Activated naive CD4-positive, alpha-beta T cell treated with Interleukin-2 at 50 U/mL for 16 hours (primary cell): ENCODE measurements at places on chromosomes 2 and 18.

DNA sequence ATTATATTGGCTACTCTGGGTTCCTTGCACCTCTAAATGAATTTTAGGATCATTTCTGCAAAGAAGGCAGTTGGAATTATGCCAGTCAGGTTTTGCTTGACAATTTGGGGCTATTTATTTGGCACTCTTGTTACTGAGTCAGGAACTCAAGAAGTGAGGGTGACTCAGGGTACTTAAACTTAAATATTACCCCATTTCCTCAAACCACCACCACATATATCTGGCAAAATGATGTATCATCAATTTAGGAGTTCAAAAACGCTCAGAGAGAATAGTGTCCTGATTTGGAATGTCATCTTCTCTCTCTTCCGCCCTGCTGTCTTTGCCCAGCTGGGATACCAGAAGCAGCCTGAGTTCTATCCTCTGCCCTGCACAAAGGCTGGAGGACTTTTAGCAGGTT lies 2.4 kb upstream of the THNSL2 start:
- DNase-seq, result no peak

- DNase-seq, result peak; percentile 13
Measured at GRCh38 chr2:219060821-219061791, at the start of gene IHH. IHH (minus strand) TSS chr2:219060921; CDS start chr2:219060467, 454 bp downstream.

DNA sequence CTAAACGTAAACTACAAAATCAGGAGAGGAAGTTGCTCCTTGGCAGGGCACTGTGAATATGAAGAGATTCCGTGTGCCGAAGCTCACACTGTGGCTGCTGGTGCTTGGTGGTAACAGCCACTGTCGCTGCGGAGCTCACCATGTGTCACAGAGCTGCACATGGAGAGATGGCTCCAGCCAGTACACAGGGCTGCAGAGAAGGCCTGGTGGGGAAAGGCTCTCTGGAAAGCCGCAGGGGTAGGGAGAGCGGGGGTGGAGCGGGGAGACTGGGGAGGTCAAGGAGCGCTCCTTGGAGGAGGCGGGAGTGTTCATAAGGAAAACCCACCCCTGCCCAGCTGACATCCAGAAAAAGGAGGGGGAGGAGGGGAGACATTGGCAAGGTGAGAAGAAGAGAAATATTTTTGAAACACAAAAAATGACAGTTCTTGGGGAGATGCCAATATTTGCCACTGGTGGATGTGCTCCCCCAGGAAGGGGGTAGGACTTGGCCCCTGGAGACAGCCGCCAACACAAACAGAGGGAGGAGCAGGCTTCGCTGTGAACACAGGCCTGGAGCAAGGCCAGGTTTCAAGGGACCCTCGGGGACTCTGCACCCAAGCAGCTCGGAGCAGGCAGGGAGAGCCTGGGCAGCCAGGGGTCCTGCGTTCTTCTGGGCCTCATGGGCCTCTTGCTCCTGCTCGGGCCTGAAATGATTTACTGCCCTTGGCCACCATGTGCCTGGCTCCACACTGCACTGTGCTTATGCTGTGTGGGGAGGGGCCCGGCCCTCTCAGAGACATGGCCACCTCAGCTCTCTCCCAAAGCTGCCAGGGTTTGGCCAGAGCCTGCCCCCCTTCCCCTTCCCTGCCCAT lies 102.6 kb upstream of the GLI2 start:
- no peak for DNase-seq

DNA sequence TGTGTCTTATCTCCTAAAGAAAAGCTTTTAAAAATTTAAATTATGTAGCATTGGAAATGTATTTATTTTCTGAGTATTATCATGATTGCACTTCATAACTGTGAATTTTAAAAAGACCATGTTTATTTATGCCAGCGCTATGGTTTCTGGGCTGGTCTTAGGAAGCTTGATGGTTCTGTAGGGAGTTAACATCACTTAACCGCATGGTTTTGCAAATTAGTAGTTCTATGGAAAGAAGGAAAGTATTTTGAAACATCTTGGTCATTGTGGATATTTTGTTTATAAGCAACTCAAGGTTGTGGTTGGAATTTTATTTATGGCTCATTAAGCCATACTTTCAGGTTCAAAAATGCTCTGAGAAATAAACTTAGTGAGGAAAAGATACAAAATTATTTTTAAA lies 549.4 kb downstream of the STK39 start:
- no peak for DNase-seq

GRCh38 chr18:78496079-78496478 lies 483.5 kb upstream of the SALL3 start:
- no peak for DNase-seq

DNA sequence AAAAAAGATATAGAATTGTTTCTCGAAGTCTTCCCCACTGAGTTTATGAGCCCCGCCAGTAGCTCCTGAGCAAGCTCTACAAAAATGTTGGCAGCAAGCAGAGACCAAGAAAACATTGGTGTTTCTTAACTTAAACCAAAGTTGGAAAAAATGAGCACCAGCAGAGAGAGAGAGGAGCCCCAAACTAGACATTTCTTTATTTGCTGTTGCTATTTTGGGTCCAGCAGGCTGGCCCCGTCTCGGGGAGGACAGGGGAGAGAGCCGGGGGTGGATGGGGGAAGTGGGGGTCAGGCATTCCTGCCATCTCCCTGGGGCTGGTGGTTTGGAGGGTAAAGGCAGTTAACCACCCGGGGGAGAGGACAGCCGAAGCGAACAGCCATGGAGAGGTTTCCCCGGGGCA lies 113.0 kb downstream of the DYSF start:
- no peak for DNase-seq

- no peak for DNase-seq
Measured at GRCh38 chr2:98793275-98793674, 62.3 kb upstream of the MGAT4A start.

DNA sequence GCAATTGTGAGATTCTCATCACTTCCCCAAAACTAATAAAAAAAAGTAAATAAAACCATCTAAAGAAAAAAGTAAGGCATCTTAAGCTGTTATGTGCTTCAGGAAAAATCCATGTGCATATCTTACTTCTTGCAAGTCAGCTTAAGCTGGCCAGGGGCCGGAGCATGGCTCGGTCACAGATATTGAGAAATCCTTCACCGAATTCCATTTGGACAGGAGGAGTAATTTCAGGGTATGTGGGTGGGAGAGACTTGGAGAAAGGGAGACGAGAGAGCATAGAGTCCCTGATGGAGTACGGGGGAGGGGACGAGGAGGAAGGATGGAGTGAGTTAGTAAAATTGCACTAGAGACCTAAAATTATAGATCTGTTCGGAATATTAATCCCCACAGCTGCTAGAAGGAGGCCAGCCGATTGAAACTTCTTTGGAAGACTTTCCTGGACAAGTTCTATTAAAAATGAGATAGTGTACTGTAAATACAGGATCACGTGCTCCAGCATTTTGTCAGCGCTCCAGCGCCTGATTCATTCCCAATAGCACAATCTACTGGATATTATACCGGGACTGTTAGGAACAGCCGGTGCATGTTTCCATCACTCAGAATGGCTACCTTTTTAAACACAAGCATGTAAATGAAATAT lies 438.5 kb downstream of the ZNF516 start:
- DNase-seq, result no peak

GRCh38 chr2:230805353-230806017 lies 59.3 kb upstream of the ITM2C start:
- DNase-seq, result peak; percentile 41

GRCh38 chr18:37334631-37335408 lies 230.8 kb downstream of the CELF4 start:
- no peak for DNase-seq

DNA sequence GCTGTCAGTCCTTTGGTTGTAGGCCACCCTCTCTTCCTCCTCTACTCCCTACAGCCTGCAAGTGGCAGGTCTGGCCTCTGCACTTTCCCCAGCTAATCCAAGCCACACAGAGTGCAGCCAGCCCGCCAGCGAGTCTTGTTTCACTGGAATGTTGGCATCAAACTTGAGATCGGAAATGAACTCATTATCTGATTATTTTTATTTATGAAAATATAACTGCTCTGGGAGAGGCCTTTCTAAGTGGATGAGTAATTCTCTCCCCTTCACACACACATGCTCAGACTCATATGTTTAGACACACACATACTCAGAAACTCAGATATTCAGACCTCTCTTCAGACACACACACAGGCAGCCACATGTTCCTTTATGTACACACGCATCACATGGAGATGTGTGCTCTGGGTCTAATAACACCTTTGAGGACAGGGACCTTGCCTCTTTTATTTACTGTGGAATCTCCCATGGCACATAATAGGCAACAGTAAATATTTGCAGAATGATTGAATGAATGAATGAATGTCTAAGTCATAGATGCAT lies 151.3 kb downstream of the ZFP36L2 start:
- DNase-seq, result no peak

- no peak for DNase-seq
Measured at GRCh38 chr2:61995065-61995464, 89.6 kb downstream of the COMMD1 start.

GRCh38 chr2:127066942-127067341 lies 40.0 kb downstream of the BIN1 start:
- no peak for DNase-seq

- no peak for DNase-seq
Measured at GRCh38 chr2:218870984-218871344, 9.7 kb upstream of the WNT10A start.

- no peak for DNase-seq
Measured at GRCh38 chr2:192729369-192729768, 534.6 kb upstream of the TMEFF2 start.

- DNase-seq, result no peak
Measured at GRCh38 chr2:6353669-6354068, 512.0 kb downstream of the CMPK2 start.
